ENCODE measurements at places on chromosomes 6 and 20. TPM values are rescaled to one million over a fixed set of nuclear protein-coding genes. Genes with fewer than 3 reads are reported as not detected.

- peaks cover 3% of the 10 kb centered on the region for H3K36me3 ChIP-seq
- no peak overlapping the region for H3K27ac ChIP-seq
- H3K27me3 ChIP-seq, result no peaks in the 10 kb centered on the region
- DNase-seq, result no peak
- H3K4me3 ChIP-seq, result no peak overlapping the region
Observed at GRCh38 chr6:163525926-163526325, 111.4 kb downstream of the QKI start.

DNA sequence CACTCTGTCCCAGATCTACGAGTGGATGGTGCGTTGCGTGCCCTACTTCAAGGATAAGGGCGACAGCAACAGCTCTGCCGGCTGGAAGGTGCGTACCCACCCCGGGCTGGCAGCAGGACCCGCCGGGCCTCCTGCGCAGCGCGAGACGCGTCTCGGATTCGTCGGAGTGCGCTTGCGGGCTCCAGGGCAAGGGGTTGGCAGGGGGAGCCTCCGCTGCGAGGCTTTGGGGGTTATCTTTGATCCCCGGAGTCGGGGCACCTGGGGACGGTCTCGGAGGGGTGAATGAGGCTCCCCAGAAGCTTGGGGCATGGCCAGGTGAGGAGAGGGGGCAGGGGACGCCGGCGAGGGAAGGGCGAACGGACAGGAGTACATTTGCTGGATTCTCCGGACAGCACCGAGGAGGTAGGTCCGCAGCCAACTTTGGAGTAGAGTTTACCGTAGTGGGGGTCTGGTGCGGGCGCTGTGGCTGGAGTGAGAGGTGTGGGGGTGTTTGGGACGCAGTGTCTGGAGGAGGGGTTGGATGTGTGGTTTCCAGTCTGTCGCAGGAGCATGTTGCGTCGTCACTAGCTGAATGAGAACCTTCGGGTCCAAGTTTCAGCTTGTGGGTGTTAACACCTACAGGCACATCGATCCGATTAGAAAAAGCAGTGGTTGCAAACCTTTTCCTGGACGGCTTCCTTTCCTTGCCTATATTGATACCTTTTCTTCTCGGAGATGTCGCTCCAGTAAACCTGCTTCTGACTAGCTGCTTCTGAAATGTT, 1.2 kb downstream of the FOXO3 start:
- H3K27me3 ChIP-seq, result peaks cover 5% of the 10 kb centered on the region
- no peak for DNase-seq
- peaks cover 54% of the 10 kb centered on the region for H3K4me1 ChIP-seq

GRCh38 chr6:145569140-145569539, 166.2 kb downstream of the EPM2A start:
- H3K4me3 ChIP-seq, result no peak overlapping the region
- no peak overlapping the region for H3K27ac ChIP-seq
- H3K4me1 ChIP-seq, result no peaks in the 10 kb centered on the region
- H3K27me3 ChIP-seq, result no peaks in the 10 kb centered on the region
- no peaks in the 10 kb centered on the region for H3K36me3 ChIP-seq
- DNase-seq, result no peak

DNA sequence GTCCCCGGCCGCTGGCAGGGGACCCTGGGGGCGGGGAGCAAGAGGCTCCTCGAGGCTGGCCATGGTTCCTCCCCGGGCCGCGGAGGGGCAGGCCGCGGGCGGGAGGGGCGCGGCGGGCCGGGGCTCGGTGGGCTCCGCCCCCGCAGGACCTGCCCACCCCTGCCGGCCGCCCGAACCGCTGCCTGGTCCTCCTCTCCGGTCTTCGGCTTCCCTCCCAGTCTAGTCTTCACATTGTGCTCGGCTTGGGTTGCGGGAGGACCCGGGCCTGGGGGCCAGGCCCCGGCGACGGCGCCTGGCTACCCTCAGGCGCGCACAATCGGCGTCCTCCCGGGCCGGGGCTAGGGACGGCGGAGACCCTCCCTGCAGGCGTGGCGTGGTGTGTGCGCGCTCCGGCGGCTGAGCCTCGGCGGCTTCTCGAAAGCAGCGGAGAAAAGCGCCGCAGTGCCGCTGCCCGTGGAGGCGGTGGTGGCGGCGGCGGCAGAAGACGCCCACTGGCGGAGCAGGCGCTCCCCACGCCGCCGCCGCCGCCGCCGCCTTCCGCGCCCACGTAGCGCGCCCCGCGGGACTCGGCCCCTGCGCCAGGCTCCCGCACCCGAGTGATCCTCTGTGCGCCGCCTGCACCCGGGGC, at the start of gene PDE10A:
Gene PDE10A, minus strand, starts transcription at position 493 of the 628 bp plus-strand sequence. Its CDS starts 430 bp downstream, at position 63.
- peaks cover 2% of the 10 kb centered on the region for H3K36me3 ChIP-seq
- peak within 1 kb of the TSS; percentile 20 for H3K27ac ChIP-seq
- DNase-seq, result no peak
- H3K4me1 ChIP-seq, result peaks cover 7% of the 10 kb centered on the region
- peak within 1 kb of the TSS; percentile 22 for H3K4me3 ChIP-seq
- peaks cover 58% of the 10 kb centered on the region for H3K27me3 ChIP-seq

DNA sequence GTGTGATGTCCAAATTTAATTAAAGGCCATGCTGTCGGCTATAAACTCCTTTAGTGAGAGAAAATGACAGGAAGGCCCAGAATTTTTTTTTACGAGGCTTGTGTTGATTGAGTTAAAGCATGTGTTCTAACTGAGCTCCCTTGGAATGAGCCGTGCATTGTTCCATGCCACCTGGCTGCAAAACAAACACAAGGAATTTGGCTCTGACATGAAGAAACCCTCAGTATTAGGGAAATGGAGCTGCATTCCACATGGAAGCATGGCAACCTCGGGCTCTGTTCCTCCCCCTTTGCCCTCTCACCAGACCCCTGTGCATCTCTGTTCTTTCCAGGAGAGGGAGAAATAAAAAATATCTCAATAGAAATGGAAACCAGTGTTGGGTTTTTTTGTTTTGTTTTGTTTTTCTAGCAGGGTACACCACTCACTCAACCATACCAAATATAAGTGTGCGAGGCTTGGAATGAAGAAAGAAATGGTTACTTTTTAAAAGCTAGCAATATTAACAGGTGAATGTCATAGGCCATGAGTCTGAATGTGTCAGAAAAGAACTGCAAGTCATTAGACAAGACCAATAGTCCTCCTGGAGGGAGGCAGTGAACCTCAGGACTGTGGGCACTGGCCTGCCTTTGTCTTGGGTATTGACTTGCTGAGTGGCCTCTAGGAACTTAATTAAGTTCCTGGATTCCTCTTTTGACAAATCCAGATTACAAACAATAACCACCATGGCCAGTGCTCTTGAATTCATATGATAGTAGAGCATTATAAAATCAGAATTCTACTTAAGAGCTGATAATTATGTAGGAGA, 935.1 kb downstream of the KIF16B start:
- no peak overlapping the region for H3K27ac ChIP-seq
- H3K4me1 ChIP-seq, result no peaks in the 10 kb centered on the region
- DNase-seq, result no peak
- H3K4me3 ChIP-seq, result no peak overlapping the region
- no peaks in the 10 kb centered on the region for H3K36me3 ChIP-seq

DNA sequence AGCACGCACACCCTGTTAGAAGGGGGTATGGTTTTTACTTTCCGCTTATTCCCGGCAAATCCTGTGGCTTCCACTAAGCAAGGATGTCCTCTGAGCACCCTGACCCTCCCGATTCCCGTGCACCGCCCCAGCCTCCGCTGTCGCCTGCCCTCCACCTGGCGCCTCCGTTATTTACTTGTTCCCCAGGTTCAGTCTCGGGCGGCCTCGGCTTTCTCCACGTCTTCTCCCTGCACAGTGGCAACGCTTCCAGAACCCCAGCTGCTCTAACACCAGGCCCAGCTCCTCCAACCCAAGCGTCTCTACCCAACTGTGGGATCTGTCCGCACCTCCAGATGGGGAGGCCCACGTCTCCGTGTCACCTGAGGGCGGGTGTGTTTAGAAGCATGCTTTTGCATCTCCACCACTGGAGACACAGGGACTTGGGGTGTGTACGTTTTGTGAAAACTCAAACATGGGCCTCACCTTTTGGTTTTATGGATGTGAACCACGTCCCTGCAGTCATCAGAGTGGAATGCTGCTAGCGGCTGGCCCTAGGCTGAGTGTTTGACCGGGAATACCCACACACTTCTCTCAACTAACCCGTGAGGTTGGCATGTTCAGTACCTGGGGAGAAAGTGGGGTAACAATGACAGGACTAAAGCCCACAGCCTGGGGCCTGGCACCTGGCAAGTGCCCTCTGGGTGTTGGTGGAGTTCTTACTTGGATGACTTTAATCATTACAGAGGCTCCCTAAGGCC, 79.9 kb downstream of the THBS2 start:
- peaks cover 2% of the 10 kb centered on the region for H3K27me3 ChIP-seq
- H3K27ac ChIP-seq, result no peak overlapping the region
- no peak for DNase-seq
- no peaks in the 10 kb centered on the region for H3K36me3 ChIP-seq
- no peak overlapping the region for H3K4me3 ChIP-seq

GRCh38 chr6:49430866-49431265, 32.2 kb downstream of the MMUT start:
- no peaks in the 10 kb centered on the region for H3K27me3 ChIP-seq
- H3K27ac ChIP-seq, result no peak overlapping the region
- no peak for DNase-seq
- no peaks in the 10 kb centered on the region for H3K4me1 ChIP-seq

DNA sequence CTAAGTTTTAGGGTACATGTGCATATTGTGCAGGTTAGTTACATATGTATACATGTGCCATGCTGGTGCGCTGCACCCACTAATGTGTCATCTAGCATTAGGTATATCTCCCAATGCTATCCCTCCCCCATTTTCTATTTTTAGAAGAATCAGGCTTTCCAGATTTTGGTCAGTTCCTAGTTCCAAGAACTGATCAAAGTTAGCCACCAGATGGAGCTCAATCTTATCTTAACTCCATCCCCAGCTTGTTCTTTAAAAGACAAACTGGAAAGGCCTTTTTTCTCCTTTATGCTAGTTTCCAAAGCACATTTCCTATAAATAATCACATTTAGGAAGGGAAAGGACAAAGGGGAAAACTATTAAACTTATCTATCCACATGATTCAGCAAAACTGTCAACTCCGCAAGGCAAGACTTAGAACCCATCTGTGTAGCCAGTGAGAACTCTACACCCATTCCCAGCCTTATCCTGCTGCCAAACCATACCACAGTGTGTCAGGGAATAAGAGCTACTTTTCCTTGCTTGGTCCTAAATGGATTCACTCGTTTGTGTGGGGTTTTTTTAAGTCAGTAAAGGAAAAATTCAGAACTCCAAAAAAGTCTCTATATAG, 22.8 kb upstream of the KHDC1 start:
- no peaks in the 10 kb centered on the region for H3K27me3 ChIP-seq
- no peak overlapping the region for H3K27ac ChIP-seq
- no peak overlapping the region for H3K4me3 ChIP-seq
- peaks cover 17% of the 10 kb centered on the region for H3K36me3 ChIP-seq

GRCh38 chr6:157879034-157879872, 56.2 kb downstream of the SNX9 start:
- no peak overlapping the region for H3K27ac ChIP-seq
- peaks cover 42% of the 10 kb centered on the region for H3K4me1 ChIP-seq
- H3K4me3 ChIP-seq, result no peak overlapping the region
- no peaks in the 10 kb centered on the region for H3K27me3 ChIP-seq
- no peak for DNase-seq

DNA sequence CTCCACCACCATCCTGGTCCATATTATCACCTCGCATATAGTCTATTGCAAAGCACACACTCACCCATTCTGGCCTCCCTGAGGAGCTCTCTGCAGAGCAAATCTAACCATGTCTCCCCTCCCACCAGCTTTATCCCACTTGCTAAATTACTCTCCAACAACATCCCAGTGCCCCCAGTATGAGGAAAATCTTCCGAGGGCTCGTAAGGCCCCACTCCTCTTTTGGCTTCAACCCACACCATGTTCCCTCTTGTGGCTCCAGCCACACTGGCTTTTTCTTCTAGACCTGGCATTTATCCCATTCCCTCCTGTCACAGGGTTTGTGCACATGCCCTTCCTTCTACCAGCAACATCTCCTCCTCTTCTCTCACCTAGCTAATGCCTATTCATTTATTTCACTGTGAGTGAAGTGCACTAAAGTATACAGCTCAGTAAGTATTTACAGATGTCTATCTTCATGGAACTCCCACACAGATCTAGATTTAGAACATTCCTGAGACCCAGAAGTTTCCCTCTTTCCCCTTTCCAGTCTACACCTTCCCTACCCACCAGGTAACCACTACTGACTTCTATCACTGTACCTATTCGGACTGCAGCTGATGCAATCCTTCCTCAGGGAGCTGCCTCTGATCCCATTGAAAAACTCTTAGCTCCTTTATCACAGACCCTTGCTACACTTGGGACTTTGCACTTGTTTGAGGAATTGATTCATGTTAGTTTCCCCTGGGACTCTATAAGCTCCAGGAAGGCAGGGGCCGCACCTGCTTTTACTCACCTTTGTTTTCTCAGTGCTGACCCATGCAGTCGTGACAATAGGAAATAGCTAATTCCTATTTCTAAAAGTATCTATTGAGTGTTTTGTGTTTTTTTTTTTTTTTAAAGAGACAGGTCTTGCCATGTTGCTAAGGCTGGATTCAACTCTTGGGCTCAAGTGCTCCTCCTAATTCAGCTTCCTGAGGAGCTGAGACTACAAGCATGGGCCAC, 15.5 kb downstream of the MRPL14 start:
- H3K27me3 ChIP-seq, result no peaks in the 10 kb centered on the region
- peak overlapping the region; percentile 5 for H3K27ac ChIP-seq
- DNase-seq, result no peak
- H3K36me3 ChIP-seq, result peaks cover 54% of the 10 kb centered on the region
- H3K4me3 ChIP-seq, result no peak overlapping the region

Gene E2F1
- 74.5 TPM for total RNA-seq

Gene SMIM13
- 10.1 TPM for total RNA-seq

Gene GHRH
- not detected for total RNA-seq
